ENCODE measurements at places on chromosomes 3 and 15.

DNA sequence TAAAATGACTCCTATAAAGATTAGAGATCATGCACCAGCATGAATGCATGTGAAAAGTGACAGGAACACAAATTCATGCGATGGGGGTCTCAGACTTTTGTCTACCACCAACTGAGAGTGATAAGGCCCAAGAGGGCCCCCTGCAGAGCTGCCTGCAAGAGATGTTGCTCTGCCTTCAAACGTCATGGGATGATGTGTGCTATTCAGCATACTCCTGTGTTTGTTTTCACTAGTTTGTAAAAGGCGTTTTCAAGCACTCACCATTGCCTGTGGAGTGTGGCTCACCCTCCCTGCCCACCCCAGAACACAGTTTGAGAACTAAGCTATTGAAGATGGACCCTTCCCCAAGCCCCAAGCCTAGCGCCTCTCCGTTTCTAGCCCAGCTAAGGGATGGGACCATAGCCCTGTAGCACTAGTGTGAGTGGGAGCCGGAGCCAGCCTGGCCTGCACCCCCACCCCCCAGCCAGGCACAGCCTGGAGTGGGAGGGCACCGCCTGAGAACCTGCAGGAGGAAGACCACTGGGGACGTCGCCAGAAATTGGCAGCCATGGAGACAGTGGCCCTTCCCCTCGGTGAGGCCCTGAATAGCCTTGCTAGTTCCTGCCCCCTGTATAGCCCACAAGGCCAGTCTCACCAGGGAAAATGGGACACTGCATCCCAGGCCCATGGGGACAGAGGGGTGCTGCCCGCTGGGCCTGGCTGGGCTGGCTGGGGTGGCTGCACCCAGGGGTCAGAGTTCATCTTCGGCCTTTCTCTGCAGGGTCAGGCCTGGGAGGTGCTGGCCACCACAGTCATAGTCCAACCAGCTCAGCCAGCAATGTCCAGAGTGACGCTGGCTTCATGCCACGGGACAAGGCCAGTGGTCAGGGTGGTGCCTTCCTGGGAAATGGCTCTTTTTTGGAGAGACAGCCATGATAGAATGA is 22.6 kb upstream of the KLF13 start:
- no peak for DNase-seq

DNA sequence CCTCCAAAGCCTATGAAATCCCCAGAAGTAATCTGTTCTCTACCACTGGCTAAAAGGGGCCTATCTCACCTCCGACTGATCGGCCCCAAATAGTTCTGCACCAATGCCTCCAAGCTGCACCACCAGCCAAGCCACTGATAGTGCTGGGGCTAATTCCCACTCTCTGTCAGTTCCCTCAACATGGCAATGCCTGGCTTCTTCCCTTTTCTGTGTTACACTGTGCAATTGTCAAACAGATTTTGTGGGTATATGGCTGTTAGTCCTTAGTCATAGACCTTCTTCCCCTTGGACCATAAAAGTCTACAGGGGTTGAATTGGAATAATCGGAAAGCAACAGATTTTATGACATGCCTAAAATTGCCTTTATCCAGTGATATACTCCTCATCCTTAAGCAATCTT is 9.3 kb upstream of the UBE2E2 start:
- no peak for DNase-seq

DNA sequence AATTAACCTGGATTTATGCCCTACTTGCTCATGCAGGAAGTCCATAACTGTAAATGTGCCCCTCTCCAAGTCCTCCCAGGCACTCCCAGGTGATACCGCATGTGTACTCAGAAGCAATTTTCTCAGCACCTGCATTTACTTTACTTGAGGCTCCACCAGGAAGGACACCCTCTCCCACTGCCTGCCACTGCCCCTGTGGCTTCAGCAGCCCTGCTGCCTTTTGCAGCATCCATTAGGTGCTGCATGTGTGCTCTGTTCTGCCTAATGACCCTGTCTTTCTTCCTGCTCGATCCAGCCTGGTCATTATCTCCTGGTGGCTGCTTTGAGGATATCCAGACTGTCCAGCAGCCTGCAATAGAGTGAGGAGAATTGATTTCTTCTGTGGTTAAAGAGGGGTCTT is 107.6 kb upstream of the SEMA6D start:
- no peak for DNase-seq

GRCh38 chr3:43784640-43785011 is 93.9 kb downstream of the ABHD5 start:
- DNase-seq, result no peak

DNA sequence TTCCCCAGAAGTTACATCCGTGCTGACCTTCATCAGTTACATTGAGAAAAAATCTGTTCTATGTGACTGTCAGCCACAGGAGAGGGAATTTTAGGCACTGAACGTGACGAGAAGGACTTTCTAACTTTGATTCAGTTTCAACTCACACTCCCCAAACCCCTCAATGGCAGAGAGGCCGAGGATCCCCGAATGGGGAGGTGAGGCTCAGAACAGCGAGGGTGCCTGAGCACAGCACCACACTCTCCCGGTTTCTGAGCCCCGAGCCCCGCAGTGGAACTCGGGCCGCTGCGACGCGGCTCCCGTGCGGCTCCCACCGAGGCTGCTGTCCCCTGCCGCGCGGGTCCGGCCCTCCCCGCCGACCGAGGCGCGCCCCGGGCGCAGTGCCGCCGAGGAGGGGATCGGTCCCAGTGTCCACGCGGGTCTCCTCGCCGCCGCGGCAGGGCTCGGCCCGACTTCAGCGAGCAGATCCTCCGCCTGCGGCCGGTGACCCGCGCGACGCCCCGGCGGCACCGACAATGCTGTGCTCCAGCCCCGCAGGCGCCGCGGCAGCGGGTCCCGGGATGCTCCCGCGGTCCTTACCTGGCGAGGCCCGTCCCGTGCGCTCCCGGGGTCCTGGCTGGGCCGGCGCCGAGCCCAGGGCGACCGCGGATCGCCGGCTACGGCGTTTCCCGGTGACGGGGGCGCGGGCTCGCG is 439 bp downstream of the CTXND1 start:
- DNase-seq, result no peak

DNA sequence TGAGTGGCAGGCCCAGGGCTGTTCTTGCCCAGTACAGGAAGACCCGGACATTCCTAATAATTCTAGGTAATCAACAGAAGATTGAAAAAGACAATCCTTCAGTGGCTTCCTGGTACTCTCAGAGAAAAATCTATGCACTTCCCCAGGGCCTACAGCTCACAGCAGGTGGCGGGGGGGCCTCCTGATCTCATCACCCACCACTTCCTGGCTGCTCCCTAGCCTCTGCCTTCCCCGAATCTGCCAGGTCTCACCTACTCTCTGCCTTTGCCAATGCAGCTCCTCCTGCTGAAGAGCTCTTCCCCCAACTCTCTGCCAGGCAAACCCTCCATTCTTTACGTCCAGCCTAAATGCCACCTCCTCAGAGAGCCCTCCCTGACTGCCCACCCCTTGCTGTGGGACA is 37.5 kb downstream of the EHD4 start:
- DNase-seq, result peak; percentile 10

- no peak for DNase-seq
Measured at GRCh38 chr3:10329495-10330015, 8.6 kb upstream of the SEC13 start.

DNA sequence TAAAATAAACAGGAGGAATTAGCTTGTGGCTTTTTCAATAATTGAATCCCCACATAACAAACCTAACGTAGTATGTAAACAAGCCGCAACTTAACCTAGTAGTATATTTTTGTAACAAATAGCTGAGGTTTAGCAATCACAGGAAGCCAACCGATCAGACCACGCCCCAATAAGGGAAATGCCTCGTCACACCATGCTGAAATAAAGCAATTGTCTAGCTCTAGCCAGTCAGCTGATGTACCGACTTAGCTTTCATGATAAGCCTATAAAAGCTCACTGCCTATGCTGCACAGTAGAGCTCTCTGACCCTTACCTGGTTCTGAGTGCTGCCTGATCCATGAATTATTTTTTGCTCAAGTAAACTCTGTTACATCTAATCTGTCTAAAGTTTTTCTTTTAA is 208.9 kb downstream of the ROBO1 start:
- DNase-seq, result no peak

- DNase-seq, result no peak
Measured at GRCh38 chr15:39685999-39686613, 96.5 kb downstream of the FSIP1 start.

- DNase-seq, result no peak
Measured at GRCh38 chr15:58058073-58058472, 7.4 kb downstream of the ALDH1A2 start.

DNA sequence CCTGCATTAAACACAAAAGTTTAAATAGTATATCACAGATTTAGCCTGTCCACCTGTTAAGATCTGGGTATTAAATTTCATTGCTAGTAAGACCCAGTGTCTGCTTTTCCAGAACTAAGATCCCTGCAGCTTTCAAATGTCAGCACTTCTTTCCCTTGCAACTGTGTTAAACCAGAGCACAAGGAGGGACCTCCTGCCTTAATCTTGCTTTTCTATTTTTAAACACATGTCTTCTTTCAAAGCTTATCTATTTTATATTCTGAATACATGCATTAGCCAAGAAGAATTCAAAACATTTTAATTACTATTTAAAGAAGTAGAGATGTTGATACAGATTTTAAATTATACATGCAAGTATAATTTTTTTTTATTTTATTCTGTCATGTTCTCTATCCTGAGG is 315.1 kb downstream of the ARPP21 start:
- DNase-seq, result no peak

DNA sequence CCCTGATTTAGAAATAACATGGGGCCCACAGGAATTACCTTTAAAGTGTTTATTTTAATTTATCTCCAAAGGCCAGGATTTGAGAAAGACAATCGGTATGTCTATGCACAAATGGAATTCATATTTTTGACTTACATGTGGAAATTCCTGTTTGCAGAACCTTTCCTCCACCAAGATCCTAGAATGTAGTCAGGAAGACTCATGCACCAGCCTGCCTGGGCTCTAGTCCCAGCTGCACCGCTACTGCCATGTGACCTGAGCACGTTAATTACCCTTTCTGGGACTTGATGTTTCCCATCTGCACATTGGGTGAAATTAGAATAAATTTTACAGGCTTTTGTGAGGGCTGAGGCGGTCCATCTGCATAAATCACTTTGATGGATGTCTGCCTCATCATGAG is 194.2 kb downstream of the ATP10A start:
- no peak for DNase-seq

DNA sequence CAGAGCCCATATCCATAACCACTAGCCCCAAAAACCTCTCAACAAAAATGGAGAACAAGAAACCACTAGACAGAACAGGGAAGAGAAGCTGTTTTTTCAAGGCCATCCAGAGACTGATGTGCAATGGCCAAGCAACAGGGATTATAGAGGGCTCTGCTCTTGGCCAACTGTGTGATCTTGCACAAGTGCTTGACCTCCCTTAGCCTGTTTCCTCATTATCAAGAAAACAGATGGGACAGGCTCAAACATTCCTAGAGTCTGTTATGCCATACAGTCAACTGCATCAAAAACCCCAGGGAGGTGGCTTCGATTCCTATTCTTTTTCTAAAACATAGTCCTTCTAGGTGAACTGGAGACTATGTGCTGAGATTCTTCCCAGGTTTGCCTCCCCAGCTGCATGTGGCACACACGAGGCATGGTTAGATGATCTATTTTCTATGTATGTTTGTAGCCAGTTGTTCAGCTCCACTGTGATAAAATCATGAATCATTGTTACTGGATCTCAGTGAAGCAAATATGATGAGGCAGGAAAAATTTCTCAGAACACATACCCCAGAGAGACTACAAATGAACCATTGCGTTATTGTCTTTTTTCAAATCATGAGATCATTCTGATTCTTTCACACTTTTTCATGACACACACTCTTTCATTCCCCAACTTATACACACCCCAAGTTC is 132.9 kb upstream of the TGFBR2 start:
- DNase-seq, result no peak

DNA sequence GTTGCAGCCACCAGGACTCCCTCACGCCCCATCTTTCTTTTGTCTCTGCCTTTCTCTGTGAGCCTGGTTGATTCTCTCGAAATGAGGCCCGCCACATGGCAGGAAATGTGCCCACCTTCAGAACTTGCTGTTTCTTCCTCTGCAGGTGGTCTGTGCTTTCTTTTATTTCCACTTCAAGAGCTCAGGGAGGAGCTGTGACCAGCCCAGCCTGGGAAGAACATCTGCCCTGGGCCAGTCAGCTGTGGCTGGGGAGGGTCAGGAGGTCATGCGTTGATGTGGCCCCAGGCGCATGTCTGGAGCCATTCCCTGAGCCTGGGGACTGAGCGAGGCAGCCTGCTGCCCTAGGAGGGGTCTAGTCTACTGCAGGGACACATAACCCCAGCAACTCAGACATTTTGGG is 8.0 kb downstream of the FBLN2 start:
- no peak for DNase-seq

GRCh38 chr3:48561045-48561736 is 2.4 kb downstream of the UCN2 start:
- no peak for DNase-seq

DNA sequence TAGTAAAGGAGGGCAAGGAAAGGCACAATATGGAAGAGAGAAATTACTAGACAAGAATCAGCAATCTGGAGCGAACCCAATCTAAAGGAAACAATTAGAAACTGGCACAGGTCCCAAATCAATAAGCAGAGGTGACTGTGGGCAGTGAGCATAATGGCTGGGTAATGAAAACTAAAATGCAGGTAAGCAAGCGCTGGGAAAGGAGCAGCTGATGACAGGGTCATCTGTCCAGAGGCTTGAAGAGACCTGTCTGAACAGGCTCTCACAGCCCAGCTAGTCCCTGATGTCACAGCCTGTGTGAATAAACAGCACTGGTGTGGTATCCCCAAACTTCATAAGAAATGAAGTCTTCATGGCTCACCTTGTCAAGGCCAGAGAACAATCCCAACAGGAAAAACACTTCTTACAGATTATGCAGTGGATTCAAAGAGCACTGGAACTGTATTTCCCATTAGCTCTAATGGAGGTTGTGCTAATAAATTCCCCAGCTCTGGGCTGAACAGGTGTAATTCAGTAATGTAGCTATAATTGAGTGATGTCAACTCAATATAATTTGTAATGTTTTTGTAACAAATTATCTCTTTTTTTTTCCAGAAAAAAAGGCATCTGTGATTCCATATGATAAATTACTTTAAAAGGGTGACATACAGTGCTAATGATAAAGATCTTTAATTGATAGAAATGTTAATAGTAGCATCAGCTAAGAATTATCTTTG is 197.3 kb downstream of the FHIT start:
- DNase-seq, result no peak

GRCh38 chr15:98799461-98800390 is 151.4 kb downstream of the IGF1R start:
- DNase-seq, result no peak

DNA sequence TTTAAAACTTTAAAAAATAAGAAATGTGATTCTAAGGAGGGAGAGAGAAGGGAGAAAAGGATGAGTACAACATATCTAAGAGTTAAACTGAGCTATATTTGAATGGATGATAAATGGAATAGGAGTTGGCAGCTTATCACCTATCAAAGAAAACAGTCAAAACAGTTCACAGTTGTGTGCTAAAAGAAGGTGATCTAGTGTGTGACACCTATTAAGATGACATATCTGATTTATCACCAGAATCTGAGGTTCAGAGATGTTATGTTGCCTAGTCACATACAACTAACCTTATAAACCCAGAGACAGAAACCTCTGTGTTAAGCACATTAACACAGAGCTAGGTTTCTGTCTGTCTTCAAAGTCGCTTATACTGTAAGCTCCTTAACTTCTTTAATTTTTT is 3.0 kb downstream of the ATP13A3 start:
- no peak for DNase-seq

- no peak for DNase-seq
Measured at GRCh38 chr15:77075528-77075927, 4.6 kb upstream of the TSPAN3 start.
